ENCODE measurements at places on chromosomes 5 and 9. TPM values are rescaled to one million over a fixed set of nuclear protein-coding genes. Genes with fewer than 3 reads are reported as not detected.

Gene GTF2H2C
- total RNA-seq, result 36.7 TPM

Gene CNTNAP3
- total RNA-seq, result 11.0 TPM

Gene TPPP
- total RNA-seq, result 5.5 TPM

Gene THBS4
- not detected for total RNA-seq

Gene IL7R
- total RNA-seq, result 0.19 TPM

Gene PCDHB8
- total RNA-seq, result 0.32 TPM

Gene LURAP1L
- 31.0 TPM for total RNA-seq

Gene TLR4
- 0.09 TPM for total RNA-seq

Gene CNTLN
- total RNA-seq, result 5.7 TPM

Gene FRMPD1
- 0.05 TPM for total RNA-seq

Gene GARNL3
- 2.6 TPM for total RNA-seq

Gene LCN1
- total RNA-seq, result not detected

Gene SCGB3A2
- total RNA-seq, result not detected

Gene PCDHB4
- total RNA-seq, result 0.11 TPM

Gene GABRA6
- not detected for total RNA-seq

Gene TPD52L3
- not detected for total RNA-seq

Gene FBP2
- not detected for total RNA-seq

Gene OCLN
- total RNA-seq, result 11.5 TPM

Gene CMBL
- total RNA-seq, result 22.7 TPM

Gene ARID3C
- not detected for total RNA-seq

Gene C9orf153
- 0.65 TPM for total RNA-seq

Gene FOXD4L3
- not detected for total RNA-seq

Gene MOB3B
- 8.6 TPM for total RNA-seq

Gene LCN12
- 1.3 TPM for total RNA-seq

Gene CYLC2
- not detected for total RNA-seq

Gene ITGA2
- total RNA-seq, result 17.6 TPM

Gene GFI1B
- not detected for total RNA-seq

Gene OR1Q1
- not detected for total RNA-seq

Gene SLC38A9
- total RNA-seq, result 32.6 TPM

Gene QRFP
- not detected for total RNA-seq

Gene ACO1
- total RNA-seq, result 27.8 TPM

Gene RANBP3L
- total RNA-seq, result not detected

Gene SH3GL2
- total RNA-seq, result 0.06 TPM

Gene NPDC1
- 81.3 TPM for total RNA-seq

Gene PCDHB11
- total RNA-seq, result 0.11 TPM

Gene PTGS1
- total RNA-seq, result 1.4 TPM

Gene SLC25A2
- total RNA-seq, result not detected

Gene FOXD4L6
- 0.06 TPM for total RNA-seq

Gene PCDHGA11
- total RNA-seq, result not detected

Gene CSF2
- 0.47 TPM for total RNA-seq

Gene EIF4EBP3
- 1.5 TPM for total RNA-seq
